ENCODE measurements at places on chromosomes 7 and 10.

DNA sequence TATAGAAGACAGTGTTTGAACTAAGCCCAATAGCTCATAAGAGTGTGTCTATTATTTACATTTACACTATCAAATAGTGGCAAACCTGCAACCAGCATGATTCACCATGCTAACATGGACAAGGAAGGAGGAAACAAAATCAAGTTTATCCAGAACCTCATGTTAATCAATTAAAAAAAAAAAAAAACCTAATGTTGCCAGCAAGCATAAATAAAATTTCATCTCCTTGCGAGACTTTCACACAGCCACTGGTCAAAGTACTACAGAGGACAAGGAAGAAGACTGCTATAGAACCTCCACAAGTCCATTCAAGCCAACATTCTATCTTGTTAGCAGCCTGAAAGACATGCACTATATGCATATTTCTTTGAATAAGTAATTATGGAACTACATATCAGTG, 9.7 kb downstream of the TM9SF3 start:
- no peak for DNase-seq

DNA sequence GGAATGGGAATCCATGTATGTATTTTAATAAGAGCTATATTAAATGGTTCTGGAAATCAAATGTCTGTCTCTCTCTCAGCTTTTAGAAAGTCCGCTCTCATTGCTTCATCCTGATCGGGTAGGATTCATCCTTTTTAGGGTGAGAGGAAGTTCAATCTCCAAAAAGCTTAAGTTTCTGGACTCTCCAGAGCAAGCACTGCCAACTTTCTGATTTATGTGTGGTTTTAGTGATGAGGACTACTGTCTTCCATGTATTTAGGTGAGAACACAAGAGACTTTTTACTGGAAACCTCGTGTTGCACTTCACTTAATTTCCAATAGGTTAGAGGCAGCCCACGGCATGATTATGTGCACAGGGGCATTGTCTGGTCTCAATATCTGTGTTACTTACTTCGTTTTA, 267.9 kb downstream of the SUGCT start:
- no peak for DNase-seq

GRCh38 chr7:107167483-107168232, 1.1 kb upstream of the HBP1 start:
- no peak for DNase-seq

- DNase-seq = no peak
Measured at GRCh38 chr7:81111781-81112540, 193.1 kb upstream of the SEMA3C start.

DNA sequence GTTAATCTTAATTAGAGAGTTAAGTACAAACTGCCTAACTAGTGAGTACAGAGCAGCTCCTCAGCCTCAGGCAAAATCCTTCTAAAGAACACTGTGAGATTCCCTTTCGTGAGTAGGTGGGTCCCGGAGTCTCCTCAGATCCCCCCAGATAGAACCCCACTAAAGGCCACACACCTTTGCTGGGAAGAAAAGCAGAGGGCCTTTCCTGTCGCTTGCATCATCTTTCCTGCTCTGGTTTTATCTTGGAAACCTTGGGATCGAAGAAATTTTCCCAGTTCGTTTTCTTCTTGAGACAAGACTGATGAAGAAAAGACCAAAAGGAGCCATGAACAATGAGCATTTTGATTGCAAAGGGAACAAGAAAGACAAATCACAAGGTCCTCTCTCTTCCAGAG, 40.9 kb downstream of the ICA1 start:
- no peak for DNase-seq

All from right atrium auricular region (tissue), 2 donors.